Suppressor macrophage treated with lipopolysaccharide for 1 hour (primary cell): ENCODE measurements at places on chromosomes 4 and X.
A peak's percentile ranks its signal among the peaks of the same experiment; 100 is the strongest.

DNA sequence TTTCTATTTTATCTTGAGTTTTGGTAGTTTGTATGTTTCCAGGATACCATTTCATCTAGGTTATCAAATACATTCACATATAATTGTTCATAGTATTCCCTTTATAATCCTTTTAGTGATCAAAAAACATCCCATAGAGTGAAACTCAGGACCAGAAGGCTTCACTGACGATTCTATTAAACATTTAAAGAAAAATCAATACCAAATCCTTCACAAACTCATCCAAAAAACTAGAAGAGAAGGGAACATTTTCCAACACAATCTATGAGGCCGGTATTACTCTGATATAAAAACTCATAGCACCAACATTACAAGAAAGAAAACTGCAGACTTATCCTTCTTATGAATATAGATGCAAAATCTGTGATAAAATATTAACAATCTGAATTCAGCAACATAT lies 203.4 kb downstream of the ANKRD50 start:
- DNase-seq: no peak

DNA sequence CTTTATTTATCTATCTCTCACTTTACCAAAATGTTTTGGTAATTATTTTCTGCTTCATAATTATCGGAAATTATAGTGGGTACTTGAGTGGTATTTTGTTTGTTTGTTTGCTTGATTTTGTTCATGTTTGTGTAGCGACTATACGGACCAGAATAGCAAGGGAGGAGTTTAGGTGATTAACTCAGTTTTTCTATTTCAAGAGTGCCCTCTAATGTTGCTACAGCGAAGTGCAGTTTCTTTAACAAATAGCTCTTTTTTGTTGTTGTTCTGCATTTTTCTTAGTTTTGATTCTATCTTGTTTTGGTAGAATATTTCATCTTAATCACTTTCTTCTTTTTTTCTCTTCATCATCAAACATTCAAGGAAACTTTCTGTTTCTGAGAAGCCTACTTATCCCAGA lies 40.8 kb upstream of the QRFPR start:
- DNase-seq: no peak

GRCh38 chr4:169018406-169018805 lies 8.4 kb upstream of the CBR4 start:
- no peak for DNase-seq

- no peak for DNase-seq
These were observed 73.9 kb downstream of the ARHGAP24 start for GRCh38 chr4:85548841-85549240.

- DNase-seq: no peak
These were observed 1227.8 kb downstream of the FAM133A start for GRCh38 chrX:94901849-94902248.

GRCh38 chrX:110846071-110846470 lies 50.5 kb upstream of the CHRDL1 start:
- DNase-seq: no peak

GRCh38 chr4:84952004-84952403 lies 14.5 kb downstream of the WDFY3 start:
- DNase-seq: no peak

DNA sequence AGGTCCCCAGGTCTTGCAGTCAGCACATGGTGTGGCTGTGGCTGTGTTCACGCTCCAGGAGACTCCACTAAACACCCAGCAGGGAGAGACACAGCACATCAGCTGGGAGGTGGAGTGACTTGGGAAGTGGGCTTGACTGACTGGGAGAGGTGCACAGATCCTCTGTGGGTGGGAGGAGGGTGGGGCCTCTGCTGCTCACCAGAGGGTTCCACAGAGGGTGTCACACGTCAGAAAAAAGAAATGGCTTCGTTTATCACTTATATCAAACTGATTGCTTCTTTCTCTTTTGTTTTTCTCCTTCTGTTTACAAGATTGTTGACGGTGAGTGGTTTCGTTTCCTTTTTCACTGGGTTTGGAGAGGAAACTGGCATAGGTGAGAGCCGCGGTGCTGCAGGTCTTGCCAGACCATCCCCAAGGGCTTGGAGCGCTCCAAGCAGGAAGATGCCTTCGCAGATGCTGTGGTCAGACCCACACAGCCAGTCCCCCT lies 24.8 kb upstream of the FAM193A start:
- no peak for DNase-seq

DNA sequence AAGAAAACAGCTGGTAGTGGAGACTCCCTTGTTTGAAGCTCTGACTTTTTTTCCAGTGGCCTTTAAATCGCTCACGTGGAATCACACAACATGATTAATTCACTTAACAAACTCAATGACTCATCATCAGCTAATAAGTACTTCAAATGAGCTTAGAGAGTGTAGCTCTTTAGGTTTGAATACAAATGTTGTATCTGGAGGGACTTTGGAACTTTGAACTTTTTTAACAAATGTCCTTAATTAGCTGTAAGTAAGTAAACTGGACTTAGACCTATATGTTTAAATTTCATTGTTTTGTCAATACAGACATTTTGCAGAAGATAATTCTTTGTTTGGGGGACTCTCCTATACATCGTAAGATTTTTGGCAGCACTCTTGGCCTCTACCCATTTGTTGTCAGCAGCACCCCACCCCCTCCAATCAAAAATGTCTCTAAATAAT lies 581.1 kb downstream of the SPRY1 start:
- no peak for DNase-seq

DNA sequence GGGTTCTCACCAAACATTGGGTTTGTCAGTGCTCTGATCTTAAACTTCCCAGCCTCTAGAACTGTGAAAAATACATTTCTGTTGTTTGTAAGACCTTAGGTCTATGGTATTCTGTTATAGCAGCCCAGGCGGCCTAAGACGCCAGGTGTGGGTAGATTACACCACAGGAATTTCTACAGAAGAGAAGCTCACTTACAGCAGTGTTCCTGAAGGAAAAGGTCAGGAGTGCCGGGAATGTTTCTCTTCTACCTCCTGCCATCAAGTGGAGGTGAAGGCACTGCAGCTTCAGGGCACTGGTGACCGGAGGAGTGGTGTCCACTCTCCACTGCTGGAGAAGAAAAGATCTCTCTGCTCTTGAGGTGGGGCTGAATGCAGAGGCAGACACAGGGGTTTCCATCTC lies 45.7 kb downstream of the FHDC1 start:
- DNase-seq: no peak

GRCh38 chr4:113316879-113317278 lies 267.4 kb downstream of the ANK2 start:
- DNase-seq: no peak

GRCh38 chrX:54066841-54067240 lies 22.6 kb upstream of the PHF8 start:
- no peak for DNase-seq

DNA sequence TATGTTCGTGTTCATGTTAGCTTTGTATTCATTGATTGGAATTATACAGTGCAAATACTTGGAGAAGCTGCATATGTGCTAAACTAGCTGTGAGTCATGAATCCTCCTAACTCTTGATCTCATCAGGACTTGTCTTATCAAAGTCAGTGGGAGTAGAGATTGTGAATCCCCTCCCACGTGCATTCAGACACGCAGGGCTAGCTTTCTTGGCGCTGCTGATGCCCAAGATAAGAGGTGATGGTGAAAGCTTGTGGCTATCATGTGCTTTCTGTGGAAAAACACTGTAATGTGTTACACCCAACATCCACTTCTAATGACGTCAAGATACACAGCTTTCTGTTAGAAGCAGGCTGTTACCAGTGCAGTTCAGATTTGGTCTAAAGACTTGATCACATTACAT lies 348.7 kb upstream of the HAND2 start:
- no peak for DNase-seq

- peak; percentile 7 for DNase-seq
These were observed 350.4 kb downstream of the SPRY1 start for GRCh38 chr4:123747016-123747415.

DNA sequence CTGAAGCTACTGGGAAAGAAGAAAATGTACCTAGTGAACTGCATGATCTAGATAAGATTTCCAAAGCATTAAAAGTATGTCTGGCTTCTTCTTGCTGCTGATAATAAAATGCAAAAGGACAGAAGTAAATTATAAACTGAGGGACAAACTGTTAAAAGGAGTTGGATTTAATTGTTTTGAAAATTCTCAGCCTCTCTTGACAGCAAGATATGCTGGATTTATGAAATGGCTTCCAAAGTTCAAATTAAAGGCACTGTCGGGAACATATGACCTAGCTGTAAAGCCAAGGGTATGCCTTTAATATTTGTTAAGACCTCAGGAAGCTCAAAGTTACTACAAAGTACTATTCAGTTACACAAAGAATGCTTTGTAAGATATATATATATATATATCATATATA lies 46.1 kb upstream of the CABS1 start:
- DNase-seq: no peak

DNA sequence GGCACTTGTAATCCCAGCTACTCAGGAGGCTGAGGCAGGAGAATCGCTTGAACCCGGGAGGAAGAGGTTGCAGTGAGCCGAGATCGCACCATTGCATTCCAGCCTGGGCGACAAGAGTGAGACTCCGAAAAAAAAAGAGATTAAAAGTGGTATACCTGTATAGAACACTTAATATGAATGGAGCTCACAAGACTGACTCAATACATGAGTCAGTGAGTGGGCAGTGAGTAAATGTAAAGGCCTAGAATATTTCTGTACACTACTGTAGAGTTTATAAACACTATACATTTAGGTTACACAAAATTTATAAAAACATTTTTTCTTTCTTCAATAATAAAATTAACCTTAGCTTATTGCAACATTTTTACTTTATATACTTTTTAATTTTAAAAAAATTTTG lies 93.8 kb downstream of the CENPC start:
- peak; percentile 33 for DNase-seq

DNA sequence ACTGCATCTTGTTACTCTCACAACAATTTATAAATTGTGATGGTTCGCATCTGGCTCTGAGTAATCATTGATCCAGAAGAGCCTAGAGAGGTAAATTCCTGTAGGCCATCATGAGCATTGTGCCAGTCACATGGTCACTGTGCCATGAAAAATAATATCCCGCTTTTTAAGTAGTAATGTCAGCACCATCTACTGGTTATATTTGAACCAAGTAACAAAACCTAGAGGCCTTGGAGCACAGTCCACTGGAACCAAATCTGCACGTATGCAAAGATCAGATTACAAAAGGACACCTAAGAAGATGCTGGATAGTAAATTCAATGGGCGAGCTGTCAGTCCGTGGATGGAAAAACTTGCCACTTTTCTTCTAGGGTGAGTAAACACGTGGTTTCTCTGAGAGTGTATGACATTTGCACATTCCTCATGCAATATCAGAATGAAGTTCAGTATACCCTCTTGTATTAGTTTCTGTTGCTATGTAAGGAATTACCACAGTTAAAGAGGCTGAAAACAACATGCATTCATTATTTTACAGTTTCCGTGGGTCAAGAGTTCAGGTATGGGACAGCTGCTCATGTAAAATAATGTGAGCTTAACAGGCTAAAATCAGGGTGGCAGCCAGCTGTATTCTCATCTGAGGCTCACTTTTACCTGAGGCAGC lies 26.8 kb downstream of the FAM114A1 start:
- peak; percentile 21 for DNase-seq

GRCh38 chrX:19709812-19710518 lies 177.4 kb downstream of the SH3KBP1 start:
- peak; percentile 86 for DNase-seq

GRCh38 chr4:174352061-174352819 lies 68.5 kb downstream of the CEP44 start:
- DNase-seq: peak; percentile 18

- DNase-seq: no peak
These were observed 204.9 kb downstream of the MID1 start for GRCh38 chrX:10415306-10416001.

GRCh38 chr4:2787230-2788100 lies 5.4 kb upstream of the SH3BP2 start:
- peak; percentile 93 for DNase-seq

GRCh38 chrX:94830717-94831116 lies 1156.7 kb downstream of the FAM133A start:
- no peak for DNase-seq

GRCh38 chr4:110633358-110634341 lies 10.8 kb upstream of the PITX2 start:
- DNase-seq: no peak

DNA sequence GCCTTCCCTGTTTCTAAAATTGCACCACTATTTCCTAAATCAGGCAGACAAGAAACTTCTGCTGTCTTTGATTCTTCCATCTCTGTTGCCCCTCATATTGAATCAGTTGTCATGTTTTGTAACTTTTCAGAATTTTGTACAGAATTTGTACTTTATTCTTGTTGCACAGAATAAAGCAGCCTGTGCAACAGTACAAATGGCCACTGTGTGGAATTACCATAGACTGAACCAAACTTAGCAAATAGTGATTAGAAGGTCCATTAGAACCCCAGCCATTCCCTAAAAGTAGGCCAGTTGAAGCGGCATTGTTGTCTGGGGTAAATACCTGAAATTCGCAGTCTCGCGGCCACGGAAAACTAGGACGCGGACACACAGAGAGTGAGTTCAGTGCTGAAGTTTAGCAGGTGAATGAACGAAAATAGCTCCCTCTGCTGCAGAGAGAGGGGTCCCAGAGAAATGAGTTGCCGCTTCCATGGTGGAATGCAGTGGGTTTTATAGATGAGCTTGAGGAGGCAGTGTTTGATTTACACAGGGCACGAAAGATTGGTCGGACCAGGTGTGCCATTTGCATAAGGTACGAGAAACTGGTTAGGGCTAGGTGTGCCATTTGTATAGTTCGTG lies 71.8 kb downstream of the C4orf33 start:
- no peak for DNase-seq

GRCh38 chr4:52103319-52103718 lies 52.2 kb downstream of the SPATA18 start:
- no peak for DNase-seq

GRCh38 chr4:1629699-1630083 lies 54.4 kb downstream of the FAM53A start:
- no peak for DNase-seq

- no peak for DNase-seq
These were observed 53.0 kb downstream of the POF1B start for GRCh38 chrX:85326234-85327059.

DNA sequence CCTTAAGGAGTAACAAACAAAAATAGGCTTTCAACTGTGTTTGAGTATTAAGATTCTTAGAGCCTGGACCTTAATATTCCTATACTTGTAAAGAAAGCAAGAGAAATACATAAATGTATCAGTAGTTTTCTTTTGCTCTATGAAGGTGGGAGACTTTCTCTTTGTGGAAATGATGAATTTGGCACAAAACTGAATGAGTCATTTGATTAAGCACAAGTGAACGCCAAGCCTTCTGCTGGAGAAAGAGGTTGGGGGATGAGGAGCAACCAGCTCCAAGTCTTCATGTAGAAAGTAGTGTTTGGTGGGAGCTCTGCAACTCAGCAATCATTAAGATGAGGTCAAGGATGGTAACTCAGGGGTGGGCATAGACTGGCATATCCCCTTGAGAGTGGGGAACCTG lies 49.6 kb downstream of the MEPE start:
- DNase-seq: no peak

DNA sequence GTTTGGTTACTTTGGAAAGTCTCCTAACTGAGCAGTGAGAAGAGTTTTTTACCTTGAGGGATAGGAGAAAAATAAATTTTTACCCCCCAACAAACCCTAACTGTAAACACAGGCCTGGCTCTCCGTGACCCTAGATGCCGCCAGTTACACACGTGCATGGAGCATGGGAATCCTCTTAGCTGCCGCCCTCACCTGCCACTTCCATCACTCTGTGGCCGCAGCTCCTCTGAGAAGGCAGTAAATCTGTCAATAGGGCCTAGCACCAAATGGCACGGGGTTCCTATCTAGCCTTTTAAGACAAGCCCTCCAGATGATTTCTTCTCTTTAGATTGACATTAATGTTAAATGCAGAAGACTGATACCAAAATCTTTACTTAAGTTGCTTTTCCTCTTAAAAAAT lies 330.3 kb upstream of the FAM241A start:
- DNase-seq: no peak
